WERI-Rb-1 (cell line): ENCODE measurements at places on chromosomes 2 and 18.

DNA sequence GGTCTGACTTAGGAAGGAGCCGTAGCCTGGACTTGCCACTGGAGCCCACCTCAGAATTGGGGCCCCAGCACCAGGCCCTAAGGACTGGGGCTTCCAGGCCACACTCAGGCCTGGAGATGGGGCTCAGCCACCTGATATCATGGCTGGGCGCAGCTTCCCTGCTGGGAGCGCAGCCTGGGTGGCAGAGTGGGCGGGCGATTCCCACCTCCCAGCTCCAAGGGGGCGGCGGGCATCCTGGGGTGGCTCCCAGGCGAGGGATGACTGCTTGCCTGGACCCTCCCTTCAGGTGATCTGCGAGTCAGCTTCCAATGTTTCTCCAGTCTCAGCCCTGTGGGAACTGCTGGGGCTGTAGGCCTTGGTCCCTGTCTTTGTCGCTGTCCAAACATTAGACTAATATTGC is 20.1 kb downstream of the GPR35 start:
- DNase-seq = no peak

DNA sequence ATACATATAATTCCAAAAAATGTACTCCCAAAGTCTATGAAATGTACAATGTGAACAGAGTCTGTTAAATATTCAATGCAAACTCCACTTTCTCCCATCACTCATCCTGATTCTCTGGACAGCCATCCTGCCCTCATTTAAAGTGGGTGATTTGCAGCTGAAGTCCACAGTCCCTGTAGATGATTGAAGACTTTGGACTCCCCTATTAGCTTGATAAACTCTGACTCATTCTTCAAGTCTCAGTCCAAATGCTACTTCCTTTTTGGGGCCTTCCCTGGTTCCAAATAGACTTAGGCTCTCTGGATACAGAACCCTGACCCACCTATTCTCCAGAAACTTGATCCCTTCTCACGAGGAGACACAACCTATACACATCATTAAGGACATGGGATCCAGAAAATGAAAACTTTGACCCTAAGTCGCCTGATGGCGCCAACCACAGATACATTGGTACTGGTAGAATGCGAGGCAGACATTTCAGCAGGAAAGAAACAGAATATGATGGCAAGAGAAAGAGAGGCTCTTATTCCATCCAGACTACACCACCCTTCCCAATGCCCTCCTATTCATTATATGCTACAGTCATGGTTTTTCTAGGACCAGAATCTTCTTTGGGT is 122.7 kb downstream of the VIT start:
- DNase-seq = no peak

DNA sequence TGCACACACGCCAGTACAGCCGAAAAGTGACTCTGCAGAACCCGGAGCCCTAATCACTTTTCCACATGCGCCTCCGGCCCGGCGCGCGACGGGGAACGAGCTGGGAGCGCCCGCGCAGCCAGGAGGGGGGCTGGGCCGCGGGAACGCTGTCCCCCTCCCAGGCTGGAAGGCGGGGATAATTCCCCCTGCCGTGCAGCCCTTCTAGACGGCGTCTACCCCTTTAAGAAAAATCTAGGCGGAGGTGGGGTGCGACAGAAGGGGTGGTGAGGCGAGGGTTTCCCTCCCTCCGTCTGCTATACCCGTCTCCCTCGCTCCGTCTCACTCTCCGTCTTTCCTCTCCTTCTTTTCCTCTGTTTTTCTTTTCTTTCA is 2.4 kb downstream of the CYP26B1 start:
- DNase-seq = peak; percentile 47

DNA sequence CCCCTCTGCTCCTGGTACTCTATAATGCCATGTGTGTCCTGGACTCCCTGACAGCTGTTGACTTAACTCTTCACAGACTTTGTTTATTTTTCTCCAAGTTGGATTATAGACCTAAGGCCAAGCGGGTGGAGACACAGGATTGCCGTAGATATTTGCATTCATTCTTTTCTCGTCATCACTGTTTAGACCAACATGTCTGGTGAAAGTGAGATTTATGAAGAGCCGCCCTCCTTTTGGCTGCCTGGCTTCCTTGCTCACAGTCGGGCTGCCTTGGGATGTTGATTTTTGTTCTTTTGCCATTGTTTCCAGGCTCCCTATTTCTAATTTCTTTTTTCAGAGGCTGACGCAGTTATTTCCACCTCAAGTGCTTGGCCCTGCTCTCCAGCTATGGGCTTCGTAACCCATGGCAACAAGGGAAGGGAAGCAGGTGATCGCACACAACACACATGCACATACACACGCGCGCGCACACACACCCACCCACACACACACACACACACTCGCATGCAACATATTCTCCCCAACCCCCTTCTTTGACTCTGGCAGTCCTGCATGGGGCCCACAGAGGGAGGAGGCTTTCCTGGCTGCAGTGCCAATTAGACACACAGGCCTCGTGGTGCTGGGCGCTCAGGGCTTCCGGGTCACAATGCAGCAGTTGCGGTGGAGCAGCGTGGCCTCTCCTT is 296.5 kb downstream of the MTX2 start:
- no peak for DNase-seq

DNA sequence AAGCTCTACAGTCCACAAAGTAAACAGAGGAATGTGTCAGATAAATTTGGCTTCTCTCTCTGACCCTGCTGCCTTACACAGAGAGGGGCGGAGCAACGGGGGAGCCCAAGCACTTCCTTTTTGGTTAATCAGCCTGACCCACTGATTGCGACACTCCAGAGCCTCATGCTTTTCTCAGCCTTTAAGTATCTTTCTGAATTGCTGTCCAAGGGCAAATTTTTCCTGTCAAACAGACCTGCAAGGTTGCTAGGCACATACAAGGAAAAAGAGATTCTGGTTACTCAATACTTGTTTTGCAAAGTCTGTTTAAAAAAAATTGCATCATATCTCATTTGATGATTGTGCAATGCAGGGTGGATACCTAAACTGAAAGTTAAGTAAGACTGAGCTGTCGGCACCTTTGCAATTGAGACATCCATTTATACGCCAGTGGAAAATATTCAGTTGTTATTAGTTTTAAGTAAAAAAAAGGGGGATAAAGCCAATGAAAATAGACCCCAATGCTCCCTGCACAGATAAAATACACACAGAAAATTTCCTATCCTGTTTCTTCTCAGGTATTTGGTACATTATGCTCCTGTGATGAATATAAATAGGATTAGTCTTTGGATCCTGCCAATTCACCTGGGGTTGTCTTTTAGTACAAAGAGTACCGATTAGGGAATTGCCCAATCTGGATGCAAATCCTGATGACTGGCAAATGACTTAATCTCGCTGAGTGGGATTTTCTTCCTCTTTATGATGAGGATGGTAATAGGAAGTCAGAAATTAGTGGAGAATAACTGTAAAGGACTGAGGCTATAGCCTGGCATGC is 260.2 kb upstream of the TRIB2 start:
- DNase-seq = no peak

DNA sequence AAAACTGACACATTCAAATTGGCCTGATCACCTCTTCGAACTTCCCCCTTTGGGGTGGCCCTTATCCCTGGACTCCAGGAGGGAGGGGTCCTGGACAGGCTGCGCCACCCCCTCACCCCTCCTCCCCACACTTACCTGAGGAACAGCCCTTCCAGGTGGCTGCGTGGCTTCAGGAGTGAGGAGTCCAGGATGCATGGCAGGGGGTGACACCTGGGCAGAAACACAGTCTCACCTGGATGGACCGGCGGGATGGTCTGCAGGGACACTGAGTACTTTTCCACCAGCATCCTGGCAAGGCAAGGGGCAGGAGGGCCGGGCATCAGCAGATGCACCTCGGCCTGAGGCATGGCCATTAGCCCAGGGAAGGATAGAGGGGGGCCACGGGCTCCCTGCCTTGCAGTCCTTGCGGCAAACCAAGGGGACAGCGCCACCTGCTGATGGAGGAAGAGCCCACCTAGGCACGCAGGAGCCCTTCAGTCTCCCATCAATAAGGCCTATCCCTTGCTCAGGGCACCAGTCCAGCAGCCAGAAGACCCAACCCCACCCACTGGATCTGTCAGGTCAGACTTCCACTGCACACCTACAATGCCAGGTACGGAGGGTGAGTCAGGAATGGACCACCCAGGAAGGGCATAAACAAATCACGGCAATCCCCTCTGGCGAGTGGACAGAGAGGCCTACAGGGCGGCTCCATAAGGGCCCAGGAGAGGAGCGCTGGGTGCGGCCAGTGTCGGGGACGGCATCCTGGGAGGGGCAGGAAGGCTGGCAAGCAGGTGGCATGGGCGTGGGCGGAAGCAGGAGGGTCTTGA is 26.0 kb downstream of the FAM178B start:
- peak; percentile 93 for DNase-seq

- no peak for DNase-seq
Measured at GRCh38 chr2:150625303-150625702, 137.8 kb upstream of the RND3 start.

- peak; percentile 50 for DNase-seq
Measured at GRCh38 chr2:234496835-234497593, at the start of gene ARL4C. Gene ARL4C (minus strand): TSS chr2:234497081. CDS start chr2:234496586, 495 bp downstream.

- no peak for DNase-seq
Measured at GRCh38 chr2:213545964-213546475, 261.8 kb downstream of the SPAG16 start.

GRCh38 chr2:236867441-236868260 is 218.0 kb upstream of the COPS8 start:
- DNase-seq = no peak

- DNase-seq = peak; percentile 87
Measured at GRCh38 chr2:61144697-61145268, 17.2 kb upstream of the C2orf74 start.

GRCh38 chr2:236054125-236054524 is 114.1 kb downstream of the GBX2 start:
- DNase-seq = no peak

DNA sequence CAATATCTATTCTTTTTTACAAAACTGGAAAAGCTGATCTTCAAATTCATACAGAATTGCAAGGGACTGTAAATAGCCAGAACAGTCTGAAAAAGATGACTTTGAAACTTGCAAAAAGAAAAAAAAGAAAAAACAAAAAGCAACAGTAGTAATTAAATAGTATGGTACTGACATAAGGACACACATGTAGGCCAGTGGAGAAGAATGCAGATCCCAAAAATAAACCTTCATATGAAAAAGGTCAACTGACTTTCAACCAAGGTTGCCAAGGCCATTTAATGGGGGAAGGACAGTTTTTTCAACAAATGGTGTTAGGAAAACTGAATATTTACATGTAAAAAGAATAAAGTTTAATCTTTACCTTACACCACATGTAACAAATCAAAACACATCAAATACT is 111.8 kb downstream of the USP34 start:
- no peak for DNase-seq

DNA sequence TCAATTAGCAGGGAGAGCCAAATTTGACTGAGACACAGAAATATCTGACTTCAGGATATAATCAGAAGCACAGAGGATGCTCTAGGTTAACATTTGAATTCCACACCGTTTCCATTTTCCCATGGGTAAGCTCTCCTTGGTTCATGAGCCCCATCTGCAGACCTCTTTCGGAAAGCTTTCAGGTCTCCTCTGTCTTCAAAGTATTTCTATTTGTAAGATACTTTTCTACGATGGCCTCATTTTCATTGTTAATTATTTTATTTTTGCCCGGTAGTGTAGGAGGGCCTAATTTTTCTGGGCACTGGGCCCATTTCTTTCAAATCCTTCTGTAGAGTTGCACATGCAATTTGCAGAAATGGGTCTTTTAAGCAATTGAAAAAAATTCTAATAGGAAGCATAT is 53.8 kb downstream of the LRPPRC start:
- DNase-seq = no peak

DNA sequence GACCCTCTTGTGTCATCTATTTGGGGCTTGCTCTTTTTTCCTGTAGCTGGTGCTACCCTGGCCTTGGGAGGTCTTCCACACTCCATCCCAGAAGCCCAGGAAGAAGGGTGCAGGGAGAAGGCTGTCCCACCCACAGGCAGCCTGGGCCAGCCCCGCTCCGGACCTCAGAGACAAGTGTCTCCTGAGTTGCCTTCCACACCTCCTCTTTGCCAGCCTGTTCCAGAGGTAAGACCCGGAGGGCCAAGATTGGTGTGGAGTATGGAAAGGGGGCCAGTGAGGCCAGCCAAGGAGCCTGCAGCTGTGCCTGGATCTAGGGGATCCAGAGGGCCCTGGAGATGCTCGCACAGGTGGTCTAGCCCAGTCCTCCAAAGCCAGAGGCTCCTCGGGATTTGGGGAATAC is 40.5 kb downstream of the ST8SIA5 start:
- DNase-seq = no peak

DNA sequence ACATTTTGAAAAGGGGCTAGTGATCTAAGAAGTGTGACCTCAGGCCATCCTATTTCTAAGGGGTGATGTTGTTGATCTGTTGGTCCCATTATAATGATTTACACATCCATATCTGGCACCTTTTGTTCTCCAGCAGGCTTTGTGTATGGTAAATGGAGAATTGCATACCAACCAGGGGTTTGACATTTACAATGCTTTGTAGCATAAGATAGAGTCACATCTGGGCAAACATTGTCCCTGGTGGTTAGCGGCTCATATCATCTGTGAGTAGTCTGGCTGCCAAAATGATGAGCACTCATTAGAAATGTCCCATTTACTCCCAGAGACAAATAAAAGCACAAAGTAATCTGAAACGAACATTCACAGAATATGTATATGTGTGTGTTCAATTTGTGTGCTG is 1775.5 kb upstream of the CELF4 start:
- DNase-seq = no peak

GRCh38 chr2:88355486-88355885 is 97.0 kb downstream of the FOXI3 start:
- no peak for DNase-seq

DNA sequence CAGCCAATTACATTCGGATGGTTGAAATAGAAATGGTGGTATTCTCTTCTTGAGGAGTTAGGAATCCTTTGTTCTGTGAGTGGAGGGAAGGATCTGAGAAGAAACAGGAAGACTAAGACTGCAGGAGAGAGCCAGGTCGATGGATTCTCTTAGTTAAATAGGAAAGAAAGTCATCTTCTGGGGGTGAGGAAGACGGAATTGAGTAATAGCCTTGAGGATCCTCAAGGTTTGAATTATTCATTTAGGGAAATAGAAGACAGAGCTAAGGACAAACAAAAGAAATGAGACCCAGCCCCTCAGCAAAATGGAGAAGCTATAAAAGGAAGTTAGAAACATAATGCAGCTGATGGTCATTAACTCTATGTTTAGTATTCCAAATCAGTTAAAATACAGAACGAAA is 1.8 kb downstream of the LAPTM4A start:
- no peak for DNase-seq

DNA sequence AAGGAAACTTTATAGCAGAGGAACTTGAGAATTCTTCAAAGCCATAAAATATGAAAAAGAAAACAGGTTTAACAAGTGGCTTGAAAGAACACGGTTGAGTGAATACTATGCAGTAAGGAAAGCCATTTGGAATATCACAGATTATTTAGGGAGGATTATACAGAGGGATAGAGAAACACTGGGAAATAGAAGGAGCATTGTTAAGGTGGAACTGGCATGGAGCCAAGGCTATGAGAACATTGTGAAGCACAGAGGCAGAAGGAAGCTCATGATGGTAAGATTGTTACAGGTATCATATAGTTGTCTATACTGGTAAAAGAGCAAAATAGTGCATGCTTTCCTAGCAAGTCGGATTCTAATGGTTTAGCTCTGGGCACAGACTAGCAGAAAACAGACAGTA is 87.1 kb downstream of the SS18 start:
- DNase-seq = no peak
